NCI-H1092 treated with DMSO at 0.1 percent for 48 hours (cell line): ENCODE measurements at places on chromosomes 1 and 21.
A peak's percentile ranks its signal among the peaks of the same experiment; 100 is the strongest.

GRCh38 chr1:187053876-187054275 is 225.1 kb downstream of the PLA2G4A start:
- no peak for DNase-seq

DNA sequence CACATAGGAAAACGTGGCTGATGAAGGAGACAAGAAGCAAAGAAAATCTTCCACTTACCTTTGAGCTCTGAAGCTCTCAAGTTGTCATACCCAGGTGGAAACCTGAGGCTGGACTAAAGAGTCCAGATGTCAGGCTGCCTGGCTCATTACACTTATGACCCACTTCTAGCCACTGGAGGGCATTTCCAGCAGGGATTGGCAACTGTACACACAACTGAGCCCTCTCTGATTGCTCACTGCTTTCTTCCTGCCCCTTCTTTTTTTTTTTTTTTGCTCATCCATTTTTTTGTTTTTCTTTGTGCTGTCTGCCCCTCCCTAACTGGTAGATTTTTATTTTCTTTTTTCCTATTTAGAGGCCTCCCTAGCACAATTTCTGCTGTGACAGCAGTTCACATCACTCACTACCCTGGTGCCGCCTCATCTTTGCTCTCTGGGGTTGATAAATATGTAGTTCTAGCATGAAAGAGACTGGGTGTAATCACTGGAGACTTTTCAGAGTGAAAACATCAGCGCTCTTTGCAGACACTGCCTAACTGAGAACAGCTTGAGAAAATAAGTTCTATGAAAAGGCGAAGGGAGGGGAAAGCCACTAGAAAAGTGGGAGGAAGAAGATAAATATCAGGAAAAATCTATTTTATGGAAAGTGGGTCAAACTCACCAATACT is 334.5 kb downstream of the NUF2 start:
- peak; percentile 59 for DNase-seq

- DNase-seq = no peak
These were observed 21.6 kb downstream of the SLC66A1 start for GRCh38 chr1:19333587-19334354.

DNA sequence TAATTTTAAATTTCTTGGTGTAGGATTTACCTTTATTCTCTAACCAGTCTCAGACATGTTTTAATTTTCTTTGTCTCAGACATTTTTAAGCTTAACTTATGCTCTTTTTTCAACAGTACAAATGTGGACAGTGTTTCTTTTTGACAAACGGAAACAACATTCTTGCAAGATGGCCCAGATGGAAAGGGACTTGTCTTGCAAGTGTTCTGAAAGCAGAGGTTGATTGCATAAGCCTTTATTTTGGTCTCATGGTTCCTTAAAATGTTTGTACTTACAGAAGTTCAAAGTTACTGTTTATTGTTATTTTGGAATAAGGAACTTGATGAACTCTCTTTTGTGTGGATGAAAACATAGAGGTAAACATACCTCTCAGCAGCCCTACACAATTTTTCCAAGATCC is 22.9 kb downstream of the SMAP2 start:
- DNase-seq = no peak

- DNase-seq = no peak
These were observed 409.9 kb downstream of the PTPRU start for GRCh38 chr1:29646161-29646775.

DNA sequence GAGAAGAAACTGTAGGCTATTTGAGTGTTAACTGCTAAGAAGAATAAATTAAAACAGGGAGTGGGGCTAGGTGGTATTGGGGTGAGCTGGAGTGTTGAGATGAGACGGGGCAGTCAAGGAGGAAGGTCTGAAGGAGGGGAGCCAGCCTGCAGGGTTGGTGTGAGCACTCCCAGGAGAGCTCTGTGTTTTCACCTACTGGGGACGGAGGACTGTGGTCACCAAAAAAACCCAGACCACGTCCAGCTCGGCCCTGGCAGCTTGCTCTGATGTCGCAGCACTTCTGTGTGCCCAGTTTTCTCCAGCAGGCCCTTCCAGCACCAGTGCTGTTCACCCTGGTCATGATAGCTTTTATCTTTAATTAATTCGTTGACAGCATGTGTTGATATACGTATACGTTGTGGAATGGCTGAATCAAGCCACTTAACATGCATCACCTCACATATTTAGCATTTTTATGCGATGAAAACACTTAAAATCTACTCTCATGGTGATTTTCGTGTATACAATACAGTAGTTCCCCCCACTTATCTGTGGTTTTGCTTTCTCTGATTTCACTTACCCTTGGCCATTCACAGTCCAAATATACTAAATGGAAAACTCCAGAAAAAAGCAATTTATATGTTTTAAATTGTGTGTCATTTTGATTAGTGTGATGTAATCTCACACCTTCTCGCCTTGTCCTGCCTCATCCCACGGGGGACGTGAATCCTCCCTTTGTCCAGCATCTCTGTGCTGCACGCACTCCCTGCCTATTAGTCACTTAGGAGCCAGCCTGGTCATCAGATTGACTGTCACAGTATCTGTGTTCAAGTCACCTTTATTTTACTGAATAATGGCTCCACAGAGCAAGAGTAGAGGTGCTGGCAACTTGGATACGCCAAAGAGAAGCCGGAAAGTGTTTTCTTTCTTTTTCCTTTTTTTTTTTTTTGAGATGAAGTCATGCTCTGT is 12.3 kb downstream of the FAM3B start:
- DNase-seq = no peak

- DNase-seq = no peak
These were observed 421.7 kb upstream of the DEPDC1 start for GRCh38 chr1:68918563-68918962.

- no peak for DNase-seq
These were observed 27.2 kb upstream of the NFIA start for GRCh38 chr1:61055110-61055614.

- DNase-seq = no peak
These were observed 316.8 kb downstream of the NFIA start for GRCh38 chr1:61399199-61399598.

- DNase-seq = no peak
These were observed 449.9 kb downstream of the MATN1 start for GRCh38 chr1:30273456-30273855.

DNA sequence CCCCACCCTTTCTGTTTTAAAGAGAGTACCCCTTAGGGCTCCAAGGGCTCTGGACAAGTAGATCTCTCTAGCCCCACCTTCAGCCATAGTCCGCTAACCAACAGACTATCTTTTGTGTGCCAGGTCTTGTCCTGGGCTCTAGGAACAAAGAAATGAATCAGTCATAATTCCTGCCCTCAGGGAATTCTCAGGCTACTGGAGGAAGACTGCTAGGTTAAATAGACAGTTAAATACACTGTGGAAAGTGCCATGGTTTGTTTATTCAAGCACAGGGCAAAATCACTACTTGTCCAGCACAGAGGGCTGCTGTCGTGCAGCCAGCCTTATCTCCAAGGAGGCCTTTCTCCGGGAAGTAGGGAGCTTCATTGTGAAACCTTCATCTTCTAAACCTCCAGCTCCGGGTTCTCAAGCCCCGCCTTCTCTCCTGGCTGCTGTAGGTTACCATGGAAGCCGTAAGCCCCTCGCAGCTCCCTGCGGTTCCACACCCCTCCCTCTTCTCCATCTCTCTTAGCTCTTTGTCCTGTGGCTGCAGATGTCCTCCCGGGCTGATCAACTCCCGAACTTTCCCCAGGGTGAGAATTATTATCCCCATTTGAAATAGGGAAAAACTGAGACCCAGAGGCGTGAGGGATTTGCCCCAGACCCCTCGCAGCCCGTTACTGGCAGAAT is 29.8 kb downstream of the SHISAL2A start:
- DNase-seq = peak; percentile 33

GRCh38 chr1:91007092-91007491 is 14.7 kb downstream of the ZNF644 start:
- DNase-seq = no peak

GRCh38 chr1:18849261-18849711 is 10.2 kb downstream of the TAS1R2 start:
- peak; percentile 23 for DNase-seq

DNA sequence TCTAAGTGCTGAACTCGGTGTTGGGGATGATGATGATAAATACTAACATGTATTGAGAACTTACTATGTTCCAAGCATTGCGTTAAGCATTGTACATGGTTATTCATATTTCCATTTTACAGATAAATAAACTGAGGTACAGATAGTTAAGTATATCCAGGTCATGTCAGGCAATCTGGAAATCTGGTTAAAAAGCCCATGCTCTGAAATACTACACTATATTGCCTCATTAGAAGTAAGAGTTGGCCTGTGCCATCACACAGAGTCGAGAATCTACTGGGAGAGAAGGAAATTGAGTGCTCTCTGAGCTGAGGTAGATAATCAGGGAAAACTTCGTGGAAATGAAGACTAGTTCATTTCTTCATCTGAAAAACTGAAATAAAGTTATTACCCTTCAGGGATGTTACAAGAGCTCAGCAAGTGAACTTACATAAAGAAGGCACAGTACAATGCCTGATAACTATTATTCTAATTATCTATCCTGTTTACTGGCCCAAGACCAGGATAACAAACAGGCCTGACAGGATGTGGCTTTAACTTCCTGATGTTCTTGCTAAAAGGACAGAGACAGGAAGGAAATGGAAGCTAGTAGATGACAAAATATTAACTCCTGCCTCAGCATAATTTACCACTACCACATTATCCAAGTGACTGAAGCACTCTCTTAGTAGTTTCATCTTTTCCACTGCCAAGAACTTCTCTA is 85.6 kb downstream of the EPS15 start:
- no peak for DNase-seq

GRCh38 chr1:39732730-39733129 is 6.0 kb upstream of the PPIE start:
- DNase-seq = no peak

DNA sequence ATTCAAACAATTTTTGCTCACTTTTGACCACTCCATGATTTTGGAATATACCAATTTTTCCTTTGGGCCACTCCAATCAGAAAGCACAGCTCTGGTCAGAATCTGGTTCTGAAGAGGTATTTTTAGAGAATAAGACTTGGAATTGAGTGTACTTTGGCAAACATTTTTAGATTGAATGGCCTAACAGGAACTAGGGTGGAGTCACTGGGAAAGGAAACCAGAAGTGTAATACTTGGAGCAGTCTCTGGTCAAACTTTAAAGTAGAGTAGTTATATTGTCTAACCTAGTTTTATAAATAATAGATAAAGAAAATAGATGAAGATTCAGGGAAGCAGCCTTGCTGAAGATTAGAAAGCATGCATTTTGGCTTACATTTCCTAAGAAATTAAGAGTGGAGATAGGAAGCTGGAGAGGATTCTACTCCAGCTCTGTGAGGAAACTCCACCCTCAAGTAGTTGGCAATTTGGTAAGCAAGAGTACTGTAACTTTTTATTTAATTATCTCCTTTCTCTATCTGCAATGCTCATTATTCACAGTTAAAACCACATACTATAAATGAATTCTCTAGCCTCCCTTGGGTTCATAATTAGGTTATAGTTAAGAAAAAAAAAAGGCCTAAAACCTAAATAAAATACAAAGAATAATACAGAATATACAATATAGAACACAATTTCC is 15.8 kb downstream of the STIL start:
- DNase-seq = no peak

- no peak for DNase-seq
These were observed 1.8 kb downstream of the PTTG1IP start for GRCh38 chr21:44871576-44872269.

GRCh38 chr21:28247454-28248020 is 745.1 kb downstream of the LTN1 start:
- no peak for DNase-seq

DNA sequence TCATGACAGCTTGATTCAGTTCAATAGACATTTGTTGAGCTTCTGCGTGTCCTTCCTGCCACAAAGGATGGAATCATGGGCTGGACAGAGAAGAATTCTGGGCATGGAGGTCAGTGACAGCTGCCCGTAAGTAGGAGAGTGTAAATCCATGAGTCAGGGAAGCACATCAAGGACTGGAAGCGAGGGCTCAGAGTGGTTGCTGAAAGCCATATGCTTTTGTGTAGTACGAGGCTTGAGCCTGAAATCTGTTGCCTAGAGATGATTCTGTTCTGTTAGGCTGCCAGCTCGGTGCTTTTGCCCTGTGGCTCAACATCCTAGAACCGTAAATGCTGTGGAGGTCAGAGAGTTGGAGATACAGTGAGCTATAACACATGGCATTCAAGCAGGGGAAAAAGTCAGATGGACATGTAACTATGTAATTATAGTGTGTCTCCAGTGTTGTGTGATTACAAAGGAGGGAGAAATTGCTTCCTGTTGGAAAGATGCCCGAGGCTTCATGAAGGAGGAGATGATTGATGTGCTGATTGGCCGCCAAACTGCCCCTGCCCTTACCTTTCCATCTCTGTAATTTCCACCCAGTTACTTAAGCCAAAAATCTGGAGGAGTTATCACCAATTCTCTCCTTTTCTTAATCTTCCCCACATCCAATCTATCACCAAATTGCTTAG is 92.8 kb upstream of the CACNA1E start:
- peak; percentile 100 for DNase-seq
